ENCODE measurements at places on chromosomes 1 and 21.

DNA sequence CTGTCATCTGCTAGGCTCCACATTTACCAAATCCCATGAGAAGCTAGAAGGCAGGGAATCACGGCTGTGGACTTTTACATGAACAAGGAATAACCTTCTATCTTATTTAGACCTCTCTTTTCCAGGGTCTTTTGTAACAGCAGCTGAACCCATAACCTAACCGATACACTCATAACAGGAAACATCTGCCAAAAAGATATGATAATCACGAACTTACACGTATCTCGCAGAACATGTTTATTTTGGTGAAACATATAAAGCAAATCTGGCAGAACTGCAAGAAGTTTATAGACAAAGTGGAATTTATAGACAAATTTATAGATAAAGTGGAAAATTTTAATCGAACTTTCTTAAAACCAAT is 20.4 kb downstream of the TINAGL1 start:
- DNase-seq: no peak

DNA sequence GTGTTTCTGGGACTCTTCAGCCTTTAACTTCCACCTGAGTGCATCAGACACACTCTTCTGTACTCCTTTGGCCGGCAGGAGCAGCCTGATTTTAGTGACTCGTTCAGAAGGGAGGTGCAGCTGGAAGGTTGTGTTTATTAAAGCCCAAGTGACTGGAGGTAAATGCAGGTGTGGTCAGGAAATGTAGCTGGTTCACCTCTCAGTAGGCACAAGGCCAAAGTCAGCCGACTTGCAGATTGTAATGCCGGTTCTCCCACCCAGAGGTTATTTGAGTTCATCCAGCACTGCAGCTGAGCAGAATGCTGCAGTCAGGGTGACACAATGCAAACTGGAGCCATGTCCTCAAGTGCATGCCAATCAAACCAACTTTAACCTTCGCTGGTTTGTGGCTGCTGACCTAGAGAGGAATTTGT is 91.5 kb downstream of the SPATA46 start:
- DNase-seq: no peak

DNA sequence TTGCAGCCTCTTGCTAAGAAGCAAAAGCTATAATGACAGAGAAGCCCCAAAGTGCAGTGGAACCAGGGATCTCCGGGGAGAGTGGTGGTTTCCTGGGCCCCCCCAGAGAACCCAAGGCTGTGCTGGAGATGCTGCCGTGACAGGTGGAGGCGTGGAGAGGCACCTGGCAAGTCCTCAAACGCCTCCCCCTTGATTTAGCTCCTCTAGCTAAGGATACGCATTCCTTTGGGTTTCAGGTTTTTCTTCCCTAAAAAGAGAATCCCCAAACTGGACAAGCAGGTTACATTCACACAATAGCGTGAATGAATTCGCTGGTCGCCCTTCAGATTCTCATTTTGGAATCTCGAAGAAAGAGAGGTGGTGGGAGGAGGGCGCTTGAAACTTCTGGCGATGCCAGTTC is 853 bp upstream of the ATP1A1 start:
- no peak for DNase-seq

DNA sequence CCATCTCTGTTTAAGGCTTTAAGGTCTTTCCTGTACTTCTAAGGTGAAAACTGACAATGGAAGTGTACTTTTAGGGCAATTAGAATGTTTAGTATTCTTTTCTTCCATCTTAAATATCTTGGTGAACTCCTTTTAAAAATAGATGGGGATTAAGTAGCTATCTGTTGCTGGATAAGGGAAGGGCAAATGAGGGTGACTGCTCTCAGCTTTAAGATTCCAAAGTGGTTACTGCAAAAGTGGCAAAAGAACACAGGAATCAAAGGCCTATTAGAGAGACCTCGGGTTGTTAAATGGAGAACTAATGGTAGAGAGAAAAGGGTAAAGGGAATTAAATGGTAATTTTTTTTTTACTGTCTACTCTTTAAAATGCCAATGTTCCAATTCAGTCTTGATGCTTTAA is 774.1 kb upstream of the B3GALT2 start:
- no peak for DNase-seq

DNA sequence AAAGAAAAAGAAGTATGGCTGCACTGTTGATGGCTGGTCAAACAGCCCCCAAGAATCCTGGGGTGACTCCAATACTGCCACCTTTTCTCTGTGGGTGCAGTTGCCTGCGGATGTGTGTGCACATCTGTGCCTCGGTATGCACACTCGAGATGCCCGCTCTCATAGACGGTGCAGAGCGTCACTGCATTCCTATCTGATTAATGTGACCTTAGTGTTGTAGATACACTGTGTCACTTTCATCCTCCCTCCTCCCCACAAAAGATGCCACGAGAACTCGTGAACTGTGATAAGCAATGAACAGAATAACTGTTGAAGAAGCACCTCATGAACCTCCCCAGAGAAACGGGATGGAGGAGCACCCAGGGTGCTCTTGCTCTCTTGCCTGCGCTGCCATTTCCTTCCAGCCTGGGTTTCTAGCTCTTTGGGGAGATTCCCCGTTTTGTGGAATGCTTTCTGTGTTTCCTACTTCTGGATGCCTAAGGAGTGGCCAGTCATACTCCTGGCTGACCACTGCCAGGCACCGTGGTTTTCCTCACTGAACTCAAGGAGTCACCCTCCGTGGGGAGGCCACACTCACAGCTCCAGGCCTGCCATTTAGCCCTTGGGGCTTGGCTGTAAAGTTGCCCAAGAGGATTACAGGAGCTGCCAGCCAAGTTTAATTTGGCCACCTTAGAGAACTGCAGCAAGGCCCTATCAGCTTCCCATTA is 32.0 kb downstream of the NTPCR start:
- DNase-seq: no peak

GRCh38 chr1:228280106-228280901 is 72.5 kb downstream of the OBSCN start:
- no peak for DNase-seq

- DNase-seq: no peak
Measured at GRCh38 chr1:25006770-25007169, 76.7 kb upstream of the RUNX3 start.

- no peak for DNase-seq
Measured at GRCh38 chr1:54486907-54487306, 61.1 kb upstream of the ACOT11 start.
